ENCODE measurements at places on chromosomes 7 and 10.

- no peak for DNase-seq
These were observed 1599.9 kb upstream of the LRRTM3 start for GRCh38 chr10:65325913-65326312.

DNA sequence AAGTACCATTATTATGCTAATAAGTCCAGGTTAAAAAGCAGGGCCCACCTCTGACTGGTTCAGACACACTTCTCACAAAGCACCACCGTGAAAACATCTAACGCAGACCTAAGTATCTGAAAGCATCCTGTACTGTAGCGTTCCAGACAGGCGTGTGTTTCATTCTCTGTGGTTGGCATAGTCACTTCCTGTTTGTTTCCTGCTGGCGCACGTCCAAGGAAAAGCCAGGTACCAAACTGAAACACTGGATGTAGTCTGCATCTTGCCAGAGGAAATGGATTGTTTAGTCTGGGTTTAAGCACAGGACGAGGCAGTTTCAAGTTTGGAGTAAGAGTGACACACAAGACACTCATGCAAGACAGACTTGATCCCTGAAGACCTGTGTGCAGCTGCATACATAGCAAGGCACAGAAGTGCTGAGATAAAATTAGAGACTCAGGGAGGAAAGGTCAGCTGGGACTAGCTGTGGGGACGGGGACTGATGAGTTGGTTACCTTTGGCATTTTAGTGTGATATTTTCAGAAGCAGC lies 23.3 kb downstream of the BPGM start:
- DNase-seq: peak; percentile 68

DNA sequence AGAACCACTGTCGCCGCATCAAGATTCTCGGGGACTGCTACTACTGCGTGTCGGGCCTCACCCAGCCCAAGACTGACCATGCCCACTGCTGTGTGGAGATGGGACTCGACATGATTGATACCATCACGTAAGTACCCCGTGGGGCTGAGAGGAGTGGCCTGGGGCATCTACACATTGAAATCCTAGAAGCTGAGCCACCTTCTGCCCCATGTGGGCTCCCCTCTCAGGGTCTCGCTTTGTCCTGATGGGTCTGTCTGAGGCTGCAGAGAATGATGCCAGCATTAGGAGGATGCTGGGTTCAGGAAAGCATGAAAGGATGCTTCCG lies 74.5 kb downstream of the ADCY1 start:
- DNase-seq: no peak

DNA sequence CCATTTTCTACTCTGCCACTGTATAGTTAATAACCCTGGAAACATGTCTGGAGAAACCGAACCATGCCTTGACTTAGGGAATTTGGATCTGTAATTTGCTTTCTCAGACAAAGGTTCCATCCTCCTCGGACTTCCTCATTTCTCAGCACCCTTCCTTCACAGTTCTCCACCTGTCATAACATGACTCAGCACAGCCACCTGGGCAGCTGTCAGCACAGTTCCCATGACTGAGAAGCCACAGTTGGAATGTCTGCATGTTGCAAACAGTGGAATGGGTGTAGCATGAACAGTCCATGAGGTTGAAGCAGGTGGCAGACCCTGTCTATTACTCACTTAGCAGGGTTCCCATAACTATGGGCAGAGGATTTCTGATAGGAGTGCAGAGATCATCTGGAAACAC lies 634 bp upstream of the OR9A4 start:
- DNase-seq: peak; percentile 7

- DNase-seq: no peak
These were observed 255.0 kb downstream of the RPS24 start for GRCh38 chr10:78288663-78289062.

DNA sequence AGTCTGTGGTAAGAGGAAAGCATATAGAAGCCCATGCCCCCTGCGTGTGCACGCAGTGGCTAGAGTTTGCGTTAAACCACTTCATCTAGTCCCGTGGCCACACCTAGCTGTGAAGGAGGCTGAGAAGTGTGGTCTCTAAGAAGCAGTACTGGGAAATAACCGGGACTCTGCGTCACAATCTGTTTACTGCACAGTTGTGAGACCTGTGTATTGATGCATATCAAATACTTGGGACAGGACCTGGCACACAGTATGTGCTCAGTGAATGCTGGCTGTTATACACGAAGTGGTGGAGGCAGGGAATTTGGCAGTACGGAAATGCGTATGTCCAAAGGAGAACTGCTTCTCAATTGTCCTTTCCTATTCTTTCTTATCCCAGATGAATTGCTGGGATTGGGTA lies 149.5 kb downstream of the ARHGAP21 start:
- no peak for DNase-seq

All from hematopoietic multipotent progenitor cell treated with erythropoietin and hydrocortisone succinate and interleukin-3 and kit ligand, for 6 days (in vitro differentiated cells).